ENCODE measurements at places on chromosomes 12 and 14. TPM values are rescaled to one million over a fixed set of nuclear protein-coding genes. Genes with fewer than 3 reads are reported as not detected.

CCDC177 gene
- 8.8 TPM for total RNA-seq

GPR84 gene
- not detected for total RNA-seq

CLEC7A gene
- 0.31 TPM for total RNA-seq

EML1 gene
- total RNA-seq, result 200 TPM

ANKRD33 gene
- total RNA-seq, result not detected

ATXN2 gene
- 117 TPM for total RNA-seq
